ENCODE measurements at places on chromosomes 2 and 18.
A peak's percentile ranks its signal among the peaks of the same experiment; 100 is the strongest.

DNA sequence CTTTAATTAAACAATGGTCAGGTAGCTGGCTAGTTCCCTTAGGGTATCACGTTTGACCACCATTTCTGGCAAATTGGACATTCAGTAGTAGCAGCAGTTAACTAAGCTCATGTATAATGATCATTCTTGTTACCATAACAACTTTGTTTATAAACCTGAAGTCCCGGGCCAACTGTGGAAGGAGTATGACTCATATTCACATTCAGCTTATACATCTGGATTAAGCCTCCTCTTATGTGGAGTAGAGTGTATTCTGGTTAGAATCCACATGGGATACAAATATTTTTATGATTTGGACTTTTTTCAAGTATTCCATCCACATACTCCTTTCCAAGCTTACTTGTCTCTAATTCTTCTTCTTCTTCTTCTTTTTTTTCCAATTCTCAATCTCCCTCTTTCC lies 70.3 kb upstream of the ZSWIM2 start:
- DNase-seq: peak; percentile 92

GRCh38 chr18:62189208-62189607 lies 2.2 kb downstream of the RELCH start:
- DNase-seq: no peak

DNA sequence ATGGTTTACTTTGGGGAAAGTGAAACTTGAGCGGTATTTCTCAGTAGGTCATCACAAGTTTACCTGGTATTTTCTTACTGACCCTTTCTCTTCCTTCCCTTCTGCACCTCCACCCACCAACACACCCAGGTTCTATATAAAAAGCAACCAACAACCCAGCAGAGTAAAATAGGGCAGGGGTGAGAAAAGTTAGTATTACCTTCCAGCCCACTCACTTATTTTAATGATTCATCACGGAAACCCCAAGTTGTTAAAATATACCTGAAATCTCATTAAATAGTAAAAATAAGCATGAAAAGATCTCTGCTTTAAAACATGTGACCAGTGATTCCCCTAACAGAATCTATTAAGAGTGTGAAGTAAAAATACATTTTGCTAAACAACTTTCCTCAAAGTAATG lies 306.1 kb downstream of the ZEB2 start:
- DNase-seq: no peak

- no peak for DNase-seq
These were observed at the start of gene CMPK2 for GRCh38 chr2:6865346-6866274. TSS of gene CMPK2 (minus strand) at chr2:6865907. CDS start at chr2:6865696, 211 bp downstream.

- DNase-seq: peak; percentile 65
These were observed 285.1 kb downstream of the MTX2 start for GRCh38 chr2:176554101-176555048.

DNA sequence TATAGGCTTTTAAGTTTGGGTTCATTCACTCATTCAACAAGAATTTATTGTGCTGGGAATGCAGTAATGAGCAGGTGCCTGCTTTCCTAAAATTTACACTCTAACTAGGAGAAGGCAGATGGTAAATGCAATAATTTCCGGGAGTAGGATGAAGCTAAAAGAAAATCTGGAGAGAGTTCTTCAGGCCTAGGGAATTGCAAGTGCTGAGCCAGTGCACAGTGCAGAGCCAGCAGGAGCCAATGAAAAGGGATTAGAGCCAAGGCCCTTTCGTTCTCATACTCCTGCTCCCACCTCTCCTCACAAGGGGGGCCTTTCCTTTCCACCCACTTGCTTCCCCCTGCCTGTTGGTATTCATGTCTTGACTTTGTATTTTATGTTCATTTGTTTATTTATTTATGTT lies 55.1 kb downstream of the CFAP221 start:
- DNase-seq: no peak

DNA sequence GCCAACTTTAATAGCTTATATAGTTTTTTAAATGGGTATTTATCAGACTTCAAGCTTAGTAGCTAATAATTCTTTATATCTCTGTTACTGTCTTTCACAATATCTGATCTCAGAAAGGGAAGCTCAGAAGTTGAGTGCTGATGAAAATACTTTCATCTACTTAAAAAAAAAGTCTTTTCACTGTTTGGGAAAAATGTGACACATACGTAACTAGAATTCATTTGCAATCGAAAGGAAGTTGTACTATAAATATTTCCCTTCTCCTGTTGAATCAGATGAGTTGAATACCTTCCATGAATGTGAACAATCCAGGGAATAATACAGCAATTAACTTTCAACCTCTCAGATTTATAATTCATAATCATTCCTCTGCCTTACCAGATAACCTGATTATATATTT lies 811 bp upstream of the SCG2 start:
- no peak for DNase-seq

DNA sequence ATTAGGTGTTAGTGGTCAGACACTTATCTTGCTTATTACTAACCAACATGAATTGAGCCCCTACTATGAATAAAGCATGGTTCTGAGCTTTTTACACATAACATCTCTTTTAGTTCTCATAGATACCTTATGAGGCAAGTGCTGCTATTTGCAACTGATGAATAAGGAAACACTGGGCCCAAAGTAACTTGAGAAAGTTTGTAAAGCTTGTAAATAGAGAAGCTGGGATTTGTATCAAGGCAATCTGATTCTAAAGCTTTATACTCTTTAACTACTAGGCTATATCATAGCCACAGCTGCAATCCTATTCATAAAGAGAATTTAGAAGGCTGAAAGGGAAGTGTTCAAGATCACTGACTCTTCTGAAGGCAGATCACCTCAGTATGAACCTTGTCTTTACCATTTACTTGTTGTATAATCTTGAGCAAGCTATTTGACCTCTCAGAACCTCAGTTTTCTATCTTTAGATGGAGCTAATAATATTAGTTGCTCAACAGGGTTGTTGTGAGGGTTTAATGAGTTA lies 60.4 kb downstream of the ABCB11 start:
- no peak for DNase-seq

DNA sequence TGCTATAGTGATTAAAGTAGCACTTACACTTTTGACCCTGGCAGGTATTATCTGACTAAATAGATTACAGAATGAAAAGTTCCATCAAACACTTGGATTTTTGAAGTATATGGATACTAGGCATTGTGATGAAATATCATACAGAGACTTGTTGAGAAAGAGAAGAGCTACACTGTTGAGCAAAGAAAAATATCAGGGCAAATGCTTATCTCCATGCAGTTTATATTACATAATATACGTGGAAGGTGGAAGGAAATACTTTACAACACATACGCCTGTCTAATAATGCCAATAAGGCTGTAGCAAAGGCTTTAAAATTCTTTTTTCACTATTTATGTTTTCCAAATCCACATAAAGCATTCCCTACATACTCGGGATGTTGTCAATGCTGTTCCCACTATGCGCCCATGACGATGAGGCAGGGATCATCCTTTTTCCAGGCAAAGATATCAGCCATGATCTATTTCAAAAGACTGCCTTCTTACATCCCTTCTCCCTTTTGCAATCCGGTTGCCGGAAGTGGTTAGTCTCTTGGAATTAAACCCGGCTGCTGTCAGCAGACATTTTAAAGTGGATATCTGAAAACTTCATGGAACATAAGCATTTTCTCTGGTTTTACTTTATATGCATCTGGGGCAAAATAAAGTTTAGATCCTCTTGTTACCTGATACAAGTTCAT lies 92.6 kb upstream of the ITGA4 start:
- DNase-seq: no peak

- peak; percentile 35 for DNase-seq
These were observed 1228.1 kb upstream of the GYPC start for GRCh38 chr2:125427721-125428315.

- no peak for DNase-seq
These were observed 794 bp downstream of the GKN2 start for GRCh38 chr2:68951899-68952298.

DNA sequence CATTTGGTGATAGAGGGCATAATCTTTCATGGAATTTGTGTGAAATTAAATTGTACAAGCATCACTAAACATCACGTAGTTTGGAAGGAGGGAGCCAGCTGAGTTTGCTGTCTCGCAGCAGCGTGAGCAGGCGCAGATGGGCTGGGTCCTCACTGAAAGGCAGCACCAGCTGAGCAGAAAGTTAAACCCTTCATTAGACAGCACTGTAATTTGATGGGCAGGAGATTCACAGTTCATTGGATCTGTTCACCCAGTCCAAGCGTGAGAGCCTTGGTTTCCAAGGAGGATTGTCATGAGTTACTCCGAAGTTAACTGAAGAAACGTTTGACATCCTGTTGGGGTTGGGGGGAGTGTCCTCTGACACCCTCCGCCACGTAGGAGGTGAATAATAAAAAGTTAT lies 89.8 kb upstream of the NFATC1 start:
- no peak for DNase-seq

DNA sequence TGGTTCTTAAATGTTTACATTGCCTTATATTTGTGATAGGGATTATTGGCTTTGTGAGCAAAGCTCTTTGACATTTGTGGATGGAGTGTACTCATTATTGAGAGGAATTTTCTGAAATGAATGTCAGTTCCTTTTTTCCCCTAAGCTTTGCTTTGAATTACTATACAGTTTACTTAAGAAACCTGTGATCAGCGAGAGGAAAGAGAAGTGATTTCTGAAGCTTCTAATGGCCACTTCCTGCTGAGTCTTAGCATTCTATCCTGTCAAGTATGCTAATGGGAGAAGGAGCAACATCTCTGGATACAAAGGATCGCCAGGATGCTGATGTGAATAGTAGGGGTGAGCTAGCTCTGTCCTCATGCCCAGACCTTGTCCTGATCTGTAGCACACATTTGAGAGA lies 47.8 kb upstream of the MGAT5 start:
- no peak for DNase-seq

- no peak for DNase-seq
These were observed 151.1 kb downstream of the GLI2 start for GRCh38 chr2:120886534-120887319.

DNA sequence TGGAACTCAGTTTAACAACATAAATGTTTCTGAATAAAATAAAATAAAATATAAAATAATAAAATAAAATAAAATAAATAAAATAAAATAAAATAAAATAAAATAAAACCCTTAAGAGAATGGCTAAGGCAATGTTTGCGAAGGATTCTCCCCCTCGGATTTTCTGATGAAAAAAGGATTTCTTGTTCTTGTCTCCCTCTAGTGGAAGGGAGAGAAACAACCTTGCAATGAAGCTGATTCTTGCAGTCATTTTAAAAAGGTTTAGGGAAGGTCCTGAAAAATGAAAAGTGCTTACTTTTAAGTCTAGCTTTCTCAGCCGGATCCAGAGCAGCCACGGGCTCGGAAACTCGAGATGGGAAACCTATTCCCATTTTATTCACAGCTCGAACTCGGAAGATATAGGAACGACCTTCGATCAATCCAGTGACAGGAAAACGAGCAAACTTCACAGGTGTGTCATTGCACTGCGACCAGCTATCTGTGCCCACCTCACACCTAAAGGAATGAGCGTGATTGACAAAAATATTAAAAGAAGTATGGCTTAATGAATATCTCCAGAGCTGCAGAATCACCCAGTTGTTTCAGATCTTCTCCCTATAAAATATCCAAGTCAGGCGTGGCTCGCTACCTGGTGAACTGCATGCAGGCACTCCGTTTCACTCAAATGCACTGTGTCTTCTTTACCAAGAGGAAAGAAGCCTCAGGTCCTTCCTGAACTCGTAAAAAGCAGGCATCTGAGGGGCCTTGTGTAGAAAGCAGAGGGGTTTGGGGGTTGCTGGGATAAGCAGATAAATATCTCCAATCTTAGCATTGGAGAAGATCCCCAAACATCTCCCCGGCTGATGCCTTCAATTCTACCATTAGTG lies 68.1 kb downstream of the MYOM1 start:
- DNase-seq: peak; percentile 23

DNA sequence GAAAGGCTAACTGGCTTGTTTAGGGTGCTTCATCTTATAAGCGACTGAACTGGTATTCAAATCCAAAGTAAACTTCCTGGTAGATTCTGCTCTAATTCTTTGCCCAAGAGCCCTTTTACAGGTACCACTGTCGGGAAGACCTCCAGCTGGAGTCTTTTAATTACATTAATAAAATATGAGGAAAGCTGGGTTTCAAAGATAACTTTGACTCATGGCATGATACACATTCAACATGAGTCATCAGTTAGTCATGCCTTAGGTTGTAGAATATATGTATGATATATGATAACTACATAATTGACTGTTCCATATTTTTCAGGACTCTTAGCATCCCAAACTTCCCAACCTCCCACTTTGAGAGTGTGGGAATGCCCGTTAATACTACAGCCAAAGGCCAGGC lies 32.3 kb downstream of the ZCCHC2 start:
- DNase-seq: peak; percentile 72

DNA sequence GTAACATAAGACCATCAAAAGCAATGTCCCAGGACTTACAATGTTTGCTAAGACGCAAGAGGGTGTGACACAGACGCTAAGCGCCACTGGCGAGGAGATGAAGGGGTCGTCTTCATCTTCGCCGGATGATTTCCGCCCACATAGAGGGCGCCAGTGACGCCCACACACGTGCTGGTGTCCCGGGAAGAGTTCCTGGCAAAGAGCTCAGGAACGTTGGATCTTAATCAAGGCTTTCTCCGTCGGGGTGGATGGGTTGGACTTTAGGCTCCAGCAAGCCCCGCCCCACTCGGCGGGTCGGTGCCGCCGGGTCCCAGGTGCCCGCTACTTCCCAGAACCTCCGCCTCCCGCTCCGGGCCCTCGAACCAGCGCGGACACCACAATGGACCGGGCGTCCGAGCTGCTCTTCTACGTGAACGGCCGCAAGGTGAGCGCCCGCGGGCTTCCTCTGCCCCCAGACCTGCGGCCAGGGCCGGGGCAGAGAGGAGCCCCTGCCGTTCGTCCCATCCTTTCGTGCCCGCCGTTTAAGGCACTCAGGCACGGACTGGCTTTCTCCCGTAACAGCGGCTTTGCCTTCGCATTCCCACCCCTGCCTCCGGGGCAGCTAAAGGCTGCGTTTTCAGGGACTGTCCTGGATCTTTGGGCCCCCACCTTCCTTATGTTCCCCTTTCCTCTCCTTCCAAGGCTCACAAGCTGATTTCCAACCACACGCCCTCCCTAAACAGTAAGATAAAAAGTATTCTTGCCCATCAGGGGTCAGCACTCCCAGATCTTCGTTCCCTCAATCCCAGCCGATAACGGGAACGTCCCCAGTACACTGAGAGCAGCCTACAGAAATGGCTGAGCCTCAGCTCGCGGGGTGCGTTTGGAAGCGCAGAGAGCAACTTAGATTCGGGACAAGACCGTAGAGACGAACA lies at the start of gene AOX1:
AOX1 (plus strand) TSS at position 285 of the 914 bp plus-strand sequence; CDS start at position 380, 95 bp downstream.
- DNase-seq: peak; percentile 75

GRCh38 chr18:45321520-45321919 lies 293.8 kb upstream of the SLC14A2 start:
- DNase-seq: no peak

All from HCEC 1CT (cell line).